ENCODE measurements at places on chromosomes 13 and 19.

DNA sequence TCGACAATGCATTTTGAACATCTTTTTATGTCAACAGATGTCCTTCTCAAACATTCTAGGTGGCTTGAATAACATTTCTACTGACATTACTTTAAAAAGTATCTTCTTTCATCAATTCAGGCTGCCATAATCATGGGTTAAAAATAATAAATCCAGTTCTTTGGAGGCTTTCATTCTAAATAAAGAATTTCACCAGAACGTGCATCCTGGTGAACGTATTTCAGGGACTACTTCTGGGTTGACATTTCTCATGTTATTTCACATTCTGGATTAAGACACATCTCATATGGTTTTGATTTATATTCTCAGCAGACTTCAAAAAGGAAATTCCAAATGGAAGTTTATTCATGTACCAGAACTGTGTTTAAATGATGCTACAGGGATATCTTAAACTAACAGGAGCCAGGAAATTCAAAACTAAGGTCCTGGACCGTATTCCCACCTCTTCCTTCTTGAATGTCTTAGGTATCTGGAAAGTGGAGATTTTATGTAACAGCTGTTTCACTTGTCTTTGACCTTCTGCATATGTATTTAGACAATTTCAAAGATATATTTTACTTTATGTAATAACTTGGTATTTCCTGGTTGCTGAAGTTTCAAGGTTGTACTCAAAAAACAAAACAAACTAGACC lies 107.2 kb downstream of the STARD13 start:
- DNase-seq = peak; percentile 55

- no peak for DNase-seq
Observed at GRCh38 chr19:33781996-33782395, 14.7 kb upstream of the KCTD15 start.

GRCh38 chr13:38730332-38730731 lies 43.5 kb downstream of the FREM2 start:
- DNase-seq = no peak

GRCh38 chr13:110699148-110700145 lies 6.5 kb downstream of the CARS2 start:
- DNase-seq = no peak
